ENCODE measurements at places on chromosomes 1 and 21.

DNA sequence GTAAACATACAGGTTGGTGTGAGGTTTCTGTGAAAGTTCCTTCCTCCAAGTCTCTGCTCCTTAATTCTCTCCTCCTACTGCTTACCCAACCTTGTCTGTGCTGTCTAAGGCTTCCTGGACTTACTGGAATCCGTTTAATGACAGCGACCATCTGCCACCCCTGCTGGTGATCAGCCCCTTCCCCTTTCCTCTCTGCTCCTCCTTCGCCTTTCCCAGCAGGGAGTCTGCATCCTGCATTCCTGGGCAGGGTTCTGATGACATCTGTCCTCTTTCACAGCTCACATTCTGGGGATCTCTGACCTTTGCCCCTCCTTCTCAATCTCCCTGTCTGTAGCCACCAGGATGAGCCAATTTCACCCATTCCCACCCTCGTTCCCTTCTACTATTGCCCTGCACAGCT is 66.5 kb downstream of the KIRREL1 start:
- DNase-seq: no peak

- peak; percentile 92 for DNase-seq
These were observed 71.1 kb upstream of the ERRFI1 start for GRCh38 chr1:8097077-8097799.

DNA sequence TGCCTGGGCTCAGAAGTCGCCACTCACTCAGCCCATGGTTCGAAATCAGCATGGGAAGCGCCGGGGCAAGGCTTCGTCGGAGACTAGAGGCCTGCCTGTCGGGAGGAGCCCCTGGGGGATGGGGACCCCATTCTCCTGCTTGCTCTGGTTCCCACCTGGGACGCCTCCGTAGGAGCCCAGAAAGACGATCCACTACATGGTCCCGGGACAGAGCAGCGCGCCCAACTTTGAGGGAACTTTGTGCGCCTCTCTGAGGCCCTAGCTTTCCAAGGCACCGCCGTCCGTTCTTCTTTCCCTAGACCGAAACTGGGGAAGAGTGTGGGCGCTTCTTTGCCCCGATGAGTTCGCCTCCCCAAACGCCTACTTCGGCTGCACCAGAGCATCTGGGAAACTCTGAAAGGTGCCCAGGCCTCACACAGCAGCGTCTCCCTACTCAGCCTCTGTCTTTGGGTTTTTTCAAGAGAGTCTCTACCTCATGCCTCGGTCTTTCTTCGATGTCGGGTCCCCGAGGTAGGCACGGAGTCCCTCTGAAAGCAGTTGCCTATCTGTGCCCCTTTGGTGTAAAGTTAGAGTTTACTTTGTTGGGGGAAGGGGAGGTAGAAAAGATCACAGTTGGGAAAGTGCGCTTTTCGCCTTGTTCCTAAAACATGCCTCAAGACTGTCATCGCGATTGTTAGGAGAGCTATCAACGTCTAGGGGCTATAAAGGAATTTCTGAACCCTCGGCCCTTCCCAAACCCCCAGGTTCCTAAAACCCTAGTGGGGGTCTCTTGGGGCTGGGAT is 14.0 kb downstream of the NR5A2 start:
- no peak for DNase-seq

GRCh38 chr1:185670187-185670627 is 64.0 kb upstream of the HMCN1 start:
- DNase-seq: no peak

GRCh38 chr1:212640223-212640878 is 31.8 kb downstream of the ATF3 start:
- DNase-seq: no peak

GRCh38 chr1:84598418-84598817 is 24.2 kb upstream of the CTBS start:
- no peak for DNase-seq

- no peak for DNase-seq
These were observed 273.9 kb downstream of the TM2D1 start for GRCh38 chr1:61450872-61451571.

DNA sequence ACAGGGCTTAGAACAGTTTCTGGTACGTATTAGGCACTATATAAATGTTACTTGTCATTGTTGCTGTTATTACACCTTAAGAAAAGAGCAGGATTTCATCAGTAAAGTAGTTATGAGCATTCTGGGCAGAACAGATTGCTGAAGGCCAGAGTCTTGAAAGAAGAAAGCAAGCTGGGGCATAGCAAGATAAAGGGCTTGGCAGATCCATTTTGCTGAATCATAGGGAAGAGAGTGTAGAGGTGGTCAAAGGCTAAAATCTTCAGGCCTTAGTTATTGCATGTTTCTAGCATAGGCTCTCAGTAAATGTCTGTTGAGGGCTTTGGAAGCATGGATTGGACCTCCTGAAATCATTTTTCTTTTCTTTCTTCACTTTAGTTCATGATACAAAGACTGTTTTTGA is 67.5 kb downstream of the PLA2G4A start:
- no peak for DNase-seq

DNA sequence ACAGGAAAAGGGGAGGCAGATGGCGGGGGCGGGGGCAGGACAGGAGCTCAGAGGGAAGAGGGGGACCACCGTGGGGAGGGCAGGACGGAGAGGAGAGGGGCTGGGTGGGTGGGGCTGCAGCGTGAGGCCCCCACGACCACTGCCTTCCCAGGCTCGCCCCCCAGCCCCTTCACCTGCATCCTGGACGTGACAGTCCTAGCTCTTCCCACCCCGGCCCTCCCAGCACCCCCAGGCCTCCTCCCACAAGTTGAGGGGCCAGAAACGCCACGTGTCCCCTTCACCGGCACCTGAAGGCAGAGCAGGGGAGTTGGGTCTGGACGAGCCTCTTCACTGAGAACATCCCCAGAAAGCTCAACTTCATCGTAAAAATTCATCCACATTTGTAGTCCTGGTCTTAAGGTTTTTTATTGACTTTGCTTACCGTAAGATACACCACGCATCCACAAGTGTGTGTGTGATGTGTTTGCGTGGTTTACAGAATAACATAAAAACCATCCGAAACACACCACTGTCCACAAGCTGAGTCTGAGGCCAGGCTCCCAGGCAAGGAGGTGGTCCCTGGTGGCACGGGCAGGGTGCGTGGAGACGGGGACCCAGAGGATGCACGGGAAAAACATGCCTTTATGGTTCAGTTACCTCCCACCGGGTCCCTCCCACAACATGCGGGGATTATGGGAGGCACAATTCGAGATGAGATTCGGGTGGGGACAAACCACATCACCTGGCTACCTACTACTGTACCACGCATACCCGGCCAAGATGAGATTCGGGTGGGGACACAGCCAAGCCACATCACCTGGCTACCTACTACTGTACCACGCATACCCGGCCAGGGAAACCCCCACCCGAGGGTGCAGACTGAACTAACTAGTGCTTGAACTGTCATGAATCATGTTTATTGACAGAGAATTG is 13.9 kb upstream of the COL18A1 start:
- DNase-seq: no peak

- no peak for DNase-seq
These were observed 2.2 kb downstream of the PHC2 start for GRCh38 chr1:33428661-33429060.

DNA sequence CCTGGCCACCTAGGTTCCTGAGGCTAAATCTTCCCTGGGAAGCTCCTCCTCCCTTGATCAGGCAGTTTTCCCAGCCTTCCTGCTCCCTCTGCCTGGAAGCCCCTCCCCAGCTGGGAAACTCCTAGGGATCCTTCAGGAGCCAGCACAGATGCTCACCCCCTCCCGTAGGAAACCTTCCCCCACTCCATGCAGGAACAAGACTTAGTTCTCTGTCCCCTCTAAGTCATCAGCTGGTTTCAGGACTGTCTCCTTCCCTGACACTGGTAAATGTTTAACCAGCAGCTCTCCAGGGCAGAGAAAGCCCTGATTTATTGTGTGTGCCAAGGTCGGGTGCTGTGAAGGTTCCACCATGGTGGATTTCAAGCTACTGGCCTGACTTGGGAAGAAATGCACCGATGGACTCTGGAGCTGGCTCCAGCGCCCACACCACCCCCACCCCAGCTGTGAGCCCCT is 25.0 kb downstream of the TTC39A start:
- DNase-seq: no peak

DNA sequence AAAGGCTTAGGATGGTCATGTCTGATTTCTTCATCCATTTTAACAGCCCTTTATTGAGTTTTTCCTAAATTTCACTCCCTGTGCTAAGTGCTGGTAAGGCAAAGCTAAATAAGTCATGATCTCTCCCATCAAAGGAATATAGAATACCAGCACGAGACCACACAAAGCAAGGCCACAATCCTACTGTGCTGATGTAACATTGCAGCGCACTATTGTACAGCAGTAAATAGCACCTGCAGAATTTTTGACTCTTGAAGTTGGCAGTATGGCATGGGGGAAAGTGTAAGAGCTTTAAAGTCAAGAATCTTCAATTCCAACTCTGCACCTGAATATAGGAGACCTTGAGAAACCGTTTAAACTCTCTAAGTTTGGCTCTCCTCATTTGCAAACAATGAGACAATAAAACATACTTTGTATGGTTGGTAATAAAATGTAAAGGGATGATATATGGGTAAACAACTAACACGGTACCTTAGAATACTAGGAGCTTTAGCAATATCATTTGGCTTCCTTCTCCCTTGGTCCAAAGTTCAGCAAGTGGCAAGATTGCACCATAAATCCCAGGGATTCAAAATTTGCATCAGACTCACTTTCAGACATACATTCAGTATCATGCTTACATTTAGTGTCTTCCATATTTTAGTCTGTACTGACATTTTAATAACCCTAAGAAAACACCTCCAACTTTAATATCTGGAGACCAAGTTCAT is 132.9 kb upstream of the PRDX6 start:
- DNase-seq: no peak

GRCh38 chr1:182084487-182085316 is 23.2 kb upstream of the ZNF648 start:
- peak; percentile 41 for DNase-seq

DNA sequence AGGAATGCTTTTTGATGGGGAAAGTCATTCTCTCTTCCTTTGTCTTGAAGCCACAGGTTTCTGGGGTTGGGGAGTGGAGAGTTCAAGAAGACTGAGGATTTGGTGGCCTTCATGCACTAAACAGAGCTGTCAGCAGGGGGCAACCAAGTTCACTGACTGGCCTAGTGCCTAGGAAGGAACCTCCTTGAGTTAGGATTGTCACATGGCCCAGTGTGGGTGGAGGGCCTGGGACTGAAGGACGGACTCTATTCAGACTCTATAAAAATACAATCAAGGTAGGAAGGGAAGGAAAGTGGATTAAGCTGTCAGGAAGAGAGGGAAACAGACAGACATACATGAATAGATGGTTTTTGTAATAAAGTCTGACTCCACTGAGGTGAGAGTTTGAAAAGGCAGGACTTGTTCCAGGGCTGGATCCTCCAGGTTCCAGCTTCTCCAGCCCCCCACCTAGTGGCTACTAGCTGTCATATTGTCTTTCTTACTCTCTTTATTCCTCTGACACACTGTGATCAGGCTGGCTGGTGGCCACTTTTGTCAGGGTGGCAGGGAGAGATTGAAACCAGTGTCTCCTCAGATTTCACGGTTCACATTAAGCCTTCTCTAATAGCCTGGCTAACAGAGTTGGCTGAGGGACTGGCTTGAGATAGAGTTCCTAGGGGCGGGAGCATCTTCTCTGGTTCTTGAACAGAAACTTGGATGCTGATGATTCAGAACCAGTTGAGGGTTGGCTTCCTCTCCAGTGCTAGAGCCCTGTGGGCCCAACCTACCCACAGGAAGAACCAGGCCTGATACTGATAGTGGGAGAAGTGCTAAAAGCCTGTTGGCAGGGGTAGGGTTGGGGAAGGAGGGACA is 4.1 kb upstream of the SH3BGRL3 start:
- DNase-seq: peak; percentile 91

GRCh38 chr1:16235944-16236510 is 956 bp downstream of the CPLANE2 start:
- DNase-seq: no peak

- DNase-seq: no peak
These were observed 16.9 kb upstream of the PARS2 start for GRCh38 chr1:54781023-54781723.

- no peak for DNase-seq
These were observed 32.5 kb upstream of the SSX2IP start for GRCh38 chr1:84722794-84723193.

- no peak for DNase-seq
These were observed 8.6 kb downstream of the ARHGAP29 start for GRCh38 chr1:94228640-94229375.

DNA sequence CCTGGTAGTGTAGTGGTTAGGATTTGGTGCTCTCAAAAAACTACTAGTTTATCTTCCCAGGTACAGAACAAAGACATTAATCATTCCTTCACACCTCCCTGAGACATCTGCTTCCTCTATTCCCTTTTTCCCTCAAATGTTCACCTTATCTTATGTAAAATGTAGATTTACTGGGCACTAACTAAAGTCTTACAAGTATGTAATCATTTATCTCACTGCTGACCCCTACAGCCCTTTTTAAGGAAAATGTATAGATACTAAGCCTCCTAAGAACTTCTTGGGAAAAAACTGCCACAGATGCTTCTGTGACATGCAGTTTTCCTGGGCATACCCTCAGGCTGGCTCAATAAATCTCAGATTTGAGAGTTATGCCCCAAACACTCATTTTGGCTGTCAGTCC is 50.8 kb upstream of the NEK7 start:
- DNase-seq: no peak

DNA sequence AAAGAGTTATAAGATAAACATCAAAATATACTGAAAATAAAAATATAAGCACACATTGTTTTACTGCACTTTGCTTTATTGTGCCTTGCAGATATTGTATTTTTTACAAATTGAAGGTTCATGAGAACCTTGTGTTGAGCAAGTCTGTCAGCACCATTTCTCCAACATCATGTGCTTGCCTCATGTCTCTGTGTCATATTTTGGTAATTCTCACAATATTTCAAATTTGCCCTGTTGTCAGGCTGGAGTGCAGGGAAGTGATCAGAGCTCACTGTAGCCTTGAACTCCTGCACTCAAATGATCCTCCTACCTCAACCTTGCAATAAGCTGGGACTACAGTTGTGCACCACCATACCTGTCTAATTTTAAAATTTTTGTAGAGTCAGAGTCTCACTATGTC is 21.3 kb upstream of the CNIH3 start:
- DNase-seq: no peak

DNA sequence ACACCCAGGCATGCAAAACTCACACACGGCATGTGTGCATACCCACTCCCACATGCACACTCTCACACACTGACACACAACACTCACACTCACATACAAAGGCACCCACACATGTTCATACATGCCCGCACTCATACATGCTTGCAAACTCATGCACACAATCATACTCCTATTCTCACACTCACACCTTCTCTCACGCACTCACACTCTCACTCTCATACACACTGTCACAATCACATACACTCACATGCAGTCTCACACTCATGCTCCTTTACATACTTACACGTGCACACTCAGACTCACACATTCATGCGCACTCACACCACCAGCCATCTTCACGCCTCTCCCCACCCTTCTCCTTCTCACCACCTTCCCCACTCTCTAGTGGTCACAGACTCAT is 3.1 kb downstream of the SLC5A9 start:
- no peak for DNase-seq

DNA sequence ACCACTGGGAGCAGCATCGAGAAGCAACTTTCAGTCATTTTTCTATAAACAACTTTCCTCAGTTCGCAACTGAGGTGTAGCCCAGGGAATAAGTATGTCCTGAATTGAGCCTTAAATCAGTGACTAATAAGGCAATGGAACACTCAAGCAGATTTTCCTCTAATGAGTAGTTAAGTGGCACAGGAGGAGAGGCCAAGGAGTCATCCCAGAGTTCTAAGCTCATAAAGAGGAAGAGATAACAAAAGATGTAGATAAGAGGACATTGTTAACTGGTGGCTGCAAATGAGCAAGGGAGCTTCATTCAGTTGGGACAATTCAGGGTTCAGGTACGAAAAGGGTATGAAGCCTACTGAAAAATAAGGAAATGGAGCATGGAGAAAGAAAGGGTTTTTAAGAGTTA is 64.5 kb downstream of the LRRC40 start:
- DNase-seq: no peak
